ENCODE measurements at places on chromosomes 7 and 10.

DNA sequence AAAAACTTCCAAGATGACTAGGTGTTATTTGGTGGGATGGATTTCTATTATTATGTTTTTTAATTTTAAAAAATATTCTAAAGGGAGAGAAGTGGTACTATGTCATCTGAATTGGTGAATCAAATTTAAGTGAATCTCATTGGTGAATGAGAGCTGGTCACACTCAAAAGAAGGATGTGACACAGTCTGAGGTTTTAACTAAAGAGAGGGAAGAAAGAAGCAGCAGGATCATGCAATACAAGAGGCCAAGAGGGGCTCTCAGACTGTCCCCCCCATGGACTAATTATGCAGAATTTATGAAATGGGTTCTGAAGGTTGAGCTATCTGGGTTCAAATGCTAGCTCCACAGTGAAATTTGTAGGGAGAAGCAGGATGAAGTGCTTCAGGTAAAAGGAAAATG is 16.2 kb downstream of the MACC1 start:
- no peak for DNase-seq

DNA sequence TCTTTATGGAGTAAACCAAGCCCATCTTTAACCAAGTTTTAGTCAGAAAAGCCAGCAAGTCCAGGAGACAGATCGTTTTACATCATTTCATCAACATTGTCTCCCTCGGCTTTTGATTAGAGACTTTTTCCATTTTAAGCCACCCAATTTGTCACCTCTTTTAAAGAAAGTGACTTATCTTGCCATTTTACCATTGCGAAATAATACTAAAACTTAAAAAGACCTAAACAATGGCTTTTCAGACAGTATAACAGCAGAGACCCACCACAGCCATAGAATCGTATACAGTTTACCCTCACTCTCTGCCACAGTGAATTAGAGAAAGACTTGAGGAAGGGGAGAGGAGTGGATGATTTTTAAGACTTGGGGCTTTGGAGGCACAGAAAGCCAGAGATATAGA is 359.7 kb upstream of the C7orf33 start:
- no peak for DNase-seq

GRCh38 chr10:61795551-61795950 is 105.9 kb upstream of the ARID5B start:
- DNase-seq, result no peak

DNA sequence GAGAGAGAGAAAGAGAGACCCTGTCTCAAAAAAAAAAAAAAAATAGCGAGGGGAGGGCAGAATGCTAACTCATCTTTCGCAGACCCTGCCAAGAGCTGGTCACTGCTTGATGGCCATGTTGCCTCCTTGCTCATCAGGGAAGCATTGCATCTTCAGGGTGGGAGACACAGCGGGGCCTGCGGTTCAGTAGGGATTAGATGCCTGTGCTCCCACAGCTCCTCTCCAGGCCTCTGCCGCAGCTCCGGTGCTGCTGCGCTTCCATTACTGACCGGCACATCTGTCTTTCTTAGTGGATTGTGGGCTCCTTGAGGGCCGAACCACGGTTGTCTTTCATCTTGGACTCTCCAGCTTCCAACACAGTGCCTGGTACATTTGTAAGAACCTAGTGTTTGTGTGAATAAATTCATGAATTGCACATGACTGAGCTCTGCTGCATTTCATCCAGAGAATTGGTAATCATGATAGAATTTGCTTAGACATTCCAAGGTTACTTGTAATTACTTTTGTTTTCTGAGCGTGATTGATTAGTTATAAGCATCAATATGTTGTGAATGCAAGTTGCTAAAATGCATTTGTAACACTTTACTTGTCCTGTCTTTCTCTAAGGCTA is 16.8 kb downstream of the HK1 start:
- no peak for DNase-seq

DNA sequence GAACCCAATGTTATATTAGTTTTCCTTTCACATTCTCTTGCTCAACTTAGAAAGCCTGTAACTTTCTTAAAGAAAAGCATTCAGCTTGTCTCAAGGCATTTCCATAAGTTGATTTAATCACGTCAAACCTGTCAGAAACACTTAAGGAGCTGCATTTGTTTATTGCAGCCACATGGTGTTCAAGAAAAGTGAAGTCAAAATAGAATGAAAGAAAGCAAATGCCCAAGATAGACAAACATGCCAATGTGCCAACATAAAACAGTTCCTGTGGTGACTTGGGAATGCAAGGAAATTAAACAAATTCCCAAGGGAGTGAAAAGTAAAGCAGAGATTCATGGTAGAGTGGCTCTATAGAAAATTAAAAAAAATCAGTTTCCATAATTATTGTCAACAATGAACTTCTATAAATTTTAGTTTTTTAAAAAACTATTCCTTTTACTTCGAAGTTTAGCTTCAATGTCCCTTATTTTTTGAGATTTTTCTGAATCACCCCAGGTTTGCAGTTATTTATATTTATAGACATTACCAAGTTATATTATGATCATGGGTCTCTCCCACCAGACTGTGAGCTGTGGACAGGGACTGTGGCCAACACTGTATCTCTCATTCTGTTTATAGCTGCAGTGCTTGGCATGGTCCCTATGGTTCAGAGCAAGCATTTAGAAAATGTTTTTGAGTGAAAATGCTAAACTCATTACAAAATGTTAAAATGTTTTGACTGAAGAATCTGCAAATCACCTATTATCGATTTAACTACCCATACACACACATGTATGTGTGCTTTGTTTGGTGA is 887.4 kb downstream of the REEP3 start:
- DNase-seq, result no peak

DNA sequence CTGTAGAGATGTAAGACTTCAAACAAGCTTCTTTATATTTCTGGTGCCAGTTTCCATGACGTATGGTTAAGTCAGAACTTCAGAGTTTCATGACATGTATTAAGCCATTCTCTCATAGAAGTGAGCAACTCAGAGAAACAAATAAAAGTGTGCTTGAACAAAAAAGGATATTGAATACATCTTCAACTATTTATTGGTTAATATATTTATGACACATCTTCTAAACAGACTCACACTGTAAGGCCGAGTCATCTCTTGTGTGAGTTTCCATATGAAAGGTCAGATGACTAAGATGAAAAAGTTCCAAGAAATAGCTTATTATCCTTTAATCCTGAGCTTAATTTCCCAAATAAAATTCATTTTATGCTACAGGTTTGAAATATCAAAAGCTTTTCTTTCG is 105.5 kb upstream of the CSTF2T start:
- DNase-seq, result no peak

DNA sequence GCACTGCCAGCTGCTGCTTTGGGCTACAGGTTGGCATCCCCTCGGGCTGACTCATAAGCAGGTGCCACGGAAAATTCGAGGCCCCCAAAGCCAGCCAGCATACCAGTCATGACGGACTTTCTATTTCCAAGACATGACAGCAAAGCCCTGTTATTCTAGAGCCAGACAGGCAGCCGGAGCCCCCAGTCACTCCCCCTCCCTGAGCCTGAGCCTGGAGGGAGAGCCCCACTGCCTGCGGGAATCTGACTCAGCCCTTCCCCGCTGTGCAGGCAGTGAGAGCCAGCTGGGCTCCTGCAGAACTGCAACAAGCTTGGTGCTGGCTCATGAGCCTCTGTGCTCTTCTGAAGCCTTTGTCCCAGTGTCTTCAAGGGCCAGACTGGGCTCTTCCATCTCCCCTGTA is 15.8 kb downstream of the BTBD16 start:
- no peak for DNase-seq

DNA sequence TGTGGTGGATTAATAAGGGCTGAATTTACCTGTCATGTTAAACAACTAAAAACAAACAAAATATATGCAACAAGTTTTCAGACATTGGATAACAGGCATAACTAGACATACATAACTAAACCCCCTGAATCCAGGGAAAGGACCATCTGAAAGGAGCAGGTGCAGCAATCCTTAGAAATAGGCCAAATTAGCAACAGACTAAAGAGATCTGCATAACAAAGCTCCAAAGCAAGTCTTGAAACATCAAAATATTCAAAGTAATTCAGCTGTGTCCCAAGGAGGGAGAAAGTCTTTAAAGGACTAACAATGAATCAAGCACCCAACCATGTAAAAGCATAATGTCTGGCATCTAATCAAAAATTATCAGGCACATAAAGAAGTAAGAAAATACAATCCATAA is 475.1 kb downstream of the GRID1 start:
- DNase-seq, result no peak

DNA sequence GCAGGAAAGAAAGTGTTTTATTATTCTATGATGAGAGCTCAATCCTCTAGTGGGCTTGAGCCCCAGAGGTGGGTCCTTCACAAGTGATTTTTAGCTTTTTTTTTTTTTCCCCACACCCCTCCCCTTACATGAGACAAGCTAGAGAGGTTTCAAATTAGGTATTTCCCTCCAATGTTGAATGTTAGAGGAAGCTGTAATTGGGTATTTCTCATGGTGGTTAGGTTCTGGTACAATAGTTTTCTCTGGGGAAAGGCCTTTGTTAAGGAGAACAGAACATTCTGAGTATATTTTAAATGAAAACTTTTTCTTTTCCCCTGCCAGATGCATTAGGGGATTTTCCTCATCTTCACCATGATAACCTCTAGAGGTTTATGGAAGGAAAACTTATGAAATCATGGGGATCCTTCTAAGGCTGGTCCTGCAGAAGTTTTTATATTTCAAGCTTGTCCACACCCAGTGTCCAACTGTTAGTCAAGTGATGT is 1039.7 kb downstream of the NRG3 start:
- no peak for DNase-seq

GRCh38 chr7:136709876-136710275 is 158.6 kb upstream of the CHRM2 start:
- DNase-seq, result no peak

DNA sequence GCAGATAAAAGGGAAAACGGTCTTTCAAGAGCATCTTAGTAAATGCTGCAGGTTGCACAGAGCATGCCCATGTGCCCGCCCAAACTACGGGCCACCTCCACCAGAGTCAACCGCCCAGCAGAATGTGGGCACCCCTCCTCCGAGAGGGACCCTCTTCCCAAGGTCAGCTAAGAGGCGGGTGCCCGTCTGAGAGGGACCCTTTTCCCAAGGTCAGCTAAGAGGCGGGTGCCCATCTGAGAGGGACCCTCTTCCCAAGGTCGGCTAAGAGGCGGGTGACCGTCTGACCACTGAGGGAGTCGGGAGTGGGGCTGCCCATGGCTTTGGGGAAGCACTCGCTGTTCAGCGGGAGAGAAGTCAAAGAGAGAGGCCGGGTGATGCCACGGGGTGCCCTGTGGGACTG is 113.1 kb downstream of the PTPRN2 start:
- no peak for DNase-seq

DNA sequence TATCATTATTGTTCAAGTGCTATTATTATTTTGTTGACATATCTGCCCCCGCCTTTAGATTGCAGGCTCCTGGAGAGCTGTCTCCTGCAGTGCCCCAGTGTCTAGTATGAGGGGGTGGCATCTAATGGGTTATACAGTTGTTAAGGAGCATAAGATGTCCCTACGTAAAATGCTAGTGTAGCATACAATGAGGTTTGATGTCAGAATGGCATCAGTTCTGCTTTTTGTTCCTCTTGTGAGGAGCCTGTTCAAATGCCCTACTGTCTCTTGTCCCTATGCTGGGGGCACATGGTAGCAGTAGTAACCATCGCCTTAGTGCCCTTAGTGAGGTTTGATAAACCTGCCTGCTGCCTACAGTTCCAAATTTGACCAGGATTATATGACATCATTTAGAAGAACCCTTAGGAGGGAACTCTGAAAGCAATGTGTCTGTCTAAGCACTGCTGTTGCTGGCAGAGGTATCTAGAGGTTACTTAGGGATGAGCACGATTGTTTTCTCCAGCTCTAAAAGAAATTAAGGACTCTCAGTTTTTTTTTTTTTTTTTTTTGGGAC is 9.7 kb downstream of the CREM start:
- DNase-seq, result no peak

DNA sequence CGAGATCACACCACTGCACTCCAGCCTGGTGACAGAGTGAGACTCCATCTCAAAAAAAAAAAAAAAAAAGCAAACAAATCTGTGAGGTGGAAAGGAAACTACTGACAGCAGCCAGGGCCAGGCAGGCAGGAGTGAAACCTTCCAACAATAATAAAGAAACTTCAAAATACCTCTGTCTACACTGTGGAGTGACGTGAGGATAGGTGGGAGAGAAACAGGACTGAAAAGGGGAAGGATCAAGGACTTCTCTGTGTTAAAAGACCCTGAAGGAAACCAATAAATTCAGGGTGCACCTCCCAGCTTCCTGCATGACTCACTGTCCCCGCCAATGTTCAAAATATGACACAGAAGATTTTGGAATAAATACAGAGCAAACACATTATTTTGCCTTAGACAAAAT is 82.9 kb downstream of the KIAA1549 start:
- peak; percentile 29 for DNase-seq

- no peak for DNase-seq
These were observed 187.4 kb upstream of the GRB10 start for GRCh38 chr7:50970092-50970491.

- no peak for DNase-seq
These were observed 24.4 kb downstream of the CSGALNACT2 start for GRCh38 chr10:43162604-43163003.

GRCh38 chr10:48791267-48791928 is 106.7 kb downstream of the WDFY4 start:
- DNase-seq, result no peak

- DNase-seq, result peak; percentile 77
These were observed 163.6 kb downstream of the PIP4K2A start for GRCh38 chr10:22550732-22551131.

GRCh38 chr7:20895563-20895962 is 108.9 kb upstream of the SP8 start:
- DNase-seq, result no peak

DNA sequence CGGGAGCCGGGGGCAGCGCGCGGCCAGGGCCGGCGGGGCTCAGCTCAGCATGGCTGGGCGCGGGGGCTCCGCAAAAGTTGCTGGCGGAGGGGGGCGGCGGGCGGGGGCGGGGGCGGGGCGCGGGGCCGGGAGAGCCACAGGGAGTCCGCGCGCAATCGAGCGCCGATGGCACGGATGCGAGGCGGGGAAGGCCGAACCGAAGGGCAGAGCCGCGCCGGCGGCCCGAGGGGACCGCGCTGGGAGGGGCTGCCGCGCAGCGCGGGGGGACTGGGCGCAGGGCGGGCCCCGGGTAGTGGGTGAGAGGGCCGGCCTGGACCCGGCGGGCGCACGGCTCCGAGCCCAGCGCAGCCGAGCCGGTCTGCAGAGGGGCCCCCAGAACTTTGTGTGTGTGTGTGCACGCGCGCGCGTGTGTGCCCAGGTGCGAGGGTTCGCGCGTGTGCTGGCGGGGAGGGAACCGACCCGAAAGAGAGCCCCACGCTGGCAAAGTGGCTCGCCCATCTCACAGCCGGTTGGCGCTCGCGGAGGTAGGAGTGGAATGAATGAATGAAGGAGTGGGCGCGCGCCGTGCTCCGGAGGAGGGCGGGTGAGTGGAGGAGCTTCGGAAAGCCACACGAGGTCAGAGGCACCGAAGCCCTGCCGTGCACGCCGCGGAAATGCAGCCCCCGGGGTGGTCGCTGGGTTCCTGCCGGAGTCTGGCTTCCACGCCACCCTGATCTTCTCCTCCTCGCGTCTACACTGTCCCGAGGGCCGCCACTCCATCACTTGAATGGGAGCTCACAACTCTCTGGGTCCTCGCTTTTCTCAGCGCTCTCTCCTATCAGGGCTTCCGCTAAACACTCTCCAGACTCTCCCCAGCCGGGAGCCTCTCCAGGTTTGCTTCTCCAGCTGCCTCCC is at the start of gene HIPK2:
Gene HIPK2, minus strand, starts transcription at position 51 of the 894 bp plus-strand sequence. CDS start 375 bp downstream, outside the sequence.
- peak; percentile 77 for DNase-seq

- DNase-seq, result no peak
These were observed 81.2 kb downstream of the PARP12 start for GRCh38 chr7:139981511-139981895.

- no peak for DNase-seq
These were observed 256.1 kb downstream of the ARHGAP21 start for GRCh38 chr10:24467605-24468004.

Measured in activated CD8-positive, alpha-beta memory T cell treated with anti-CD3 and anti-CD28 coated beads, Interleukin-2, amount 50 U/mL, for 4 hours (primary cell).